ENCODE measurements at places on chromosomes 5 and 9. TPM values are rescaled to one million over a fixed set of nuclear protein-coding genes. Genes with fewer than 3 reads are reported as not detected.

Gene HIGD2A
- 100 TPM for total RNA-seq

GRCh38 chr5:146003852-146004251 lies 67.5 kb downstream of the SH3RF2 start:
- no peaks in the 10 kb centered on the region for H3K4me1 ChIP-seq
- H3K27me3 ChIP-seq: no peaks in the 10 kb centered on the region
- H3K4me3 ChIP-seq: no peak overlapping the region

- DNase-seq: no peak
- no peaks in the 10 kb centered on the region for H3K4me1 ChIP-seq
- H3K27me3 ChIP-seq: peaks cover 13% of the 10 kb centered on the region
- H3K27ac ChIP-seq: no peak overlapping the region
- no peaks in the 10 kb centered on the region for H3K36me3 ChIP-seq
Measured at GRCh38 chr5:112264666-112265065, 154.4 kb downstream of the EPB41L4A start.

Gene HDHD3
- total RNA-seq: 25.1 TPM

Gene FUT7
- total RNA-seq: not detected

- H3K4me3 ChIP-seq: no peak overlapping the region
- H3K4me1 ChIP-seq: no peaks in the 10 kb centered on the region
- no peaks in the 10 kb centered on the region for H3K36me3 ChIP-seq
- DNase-seq: peak; percentile 26
Measured at GRCh38 chr9:93697352-93698139, 121.2 kb downstream of the PHF2 start.

DNA sequence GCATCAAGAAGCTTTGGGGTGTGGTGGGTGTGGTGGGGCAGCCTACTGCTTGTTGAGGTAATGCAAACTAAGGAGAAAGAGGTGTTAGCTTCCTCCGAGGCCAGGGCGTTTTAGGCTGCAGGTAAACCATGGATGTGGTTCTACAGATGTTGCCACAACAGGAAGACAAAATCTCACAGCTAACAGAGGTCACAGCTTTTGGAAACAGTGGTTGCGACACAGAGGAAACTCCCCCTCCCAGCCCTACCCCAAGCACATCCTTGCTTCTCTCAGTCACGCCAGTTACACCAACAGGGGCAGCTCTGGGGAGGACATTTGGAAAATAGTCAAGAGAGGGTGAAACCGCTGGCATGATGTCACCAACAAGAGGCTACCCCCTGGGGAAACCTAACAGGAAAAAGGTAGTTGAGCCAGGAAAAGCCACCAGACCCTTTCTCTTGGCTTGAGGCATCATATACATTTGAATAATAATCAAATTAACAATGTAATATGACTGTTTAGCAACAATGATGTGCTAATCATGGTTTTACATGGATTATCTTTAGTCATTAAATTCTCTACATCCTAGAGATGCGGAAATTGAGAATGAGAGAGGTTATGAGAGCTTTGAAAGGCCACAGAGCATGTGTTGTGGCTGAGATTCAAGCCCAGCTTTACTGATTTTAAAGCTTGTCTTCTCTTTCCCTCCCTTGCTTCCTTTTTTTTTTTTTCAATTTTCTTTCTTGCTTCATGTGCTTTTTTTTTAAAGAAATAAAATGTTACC lies 82.2 kb upstream of the IL12B start:
- H3K36me3 ChIP-seq: no peaks in the 10 kb centered on the region
- H3K4me3 ChIP-seq: no peak overlapping the region
- peak; percentile 55 for DNase-seq
- peaks cover 5% of the 10 kb centered on the region for H3K4me1 ChIP-seq

Gene TEX48
- not detected for total RNA-seq

Data from endodermal cell (in vitro differentiated cells).